Breast epithelium (tissue), 4 donors: ENCODE measurements at places on chromosomes 3 and 15.

DNA sequence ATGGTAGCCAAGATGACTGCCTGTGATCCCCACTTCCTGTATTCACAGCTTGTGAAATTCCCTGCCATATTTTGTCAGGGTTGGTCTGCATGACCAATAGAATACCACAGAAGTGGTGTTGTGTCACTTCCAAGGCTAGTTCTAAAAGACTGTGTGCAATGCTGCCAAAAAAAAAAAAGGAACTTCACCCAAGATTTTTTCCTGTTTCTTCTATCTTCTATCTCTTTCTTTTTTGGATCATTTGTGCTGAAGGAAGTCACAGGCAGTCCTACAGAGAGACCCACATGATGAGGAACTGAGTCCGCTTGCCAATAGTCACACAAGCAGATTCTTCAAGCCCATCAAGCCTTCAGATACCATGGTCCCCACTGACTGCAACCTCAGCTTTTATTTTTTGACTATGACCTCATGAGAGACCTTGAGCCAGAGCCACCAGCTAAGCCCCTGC lies 18.1 kb upstream of the RAF1 start:
- DNase-seq, result no peak
- H3K27me3 ChIP-seq, result no peaks in the 10 kb centered on the region
- no peak overlapping the region for H3K4me3 ChIP-seq

GRCh38 chr3:177893331-177893730 lies 642.9 kb upstream of the KCNMB2 start:
- DNase-seq, result no peak
- H3K4me3 ChIP-seq, result no peak overlapping the region
- H3K27ac ChIP-seq, result no peak overlapping the region

GRCh38 chr15:52020221-52021085 lies 1.4 kb downstream of the MAPK6 start:
- H3K4me1 ChIP-seq, result no peaks in the 10 kb centered on the region
- peak overlapping the region; percentile 97 for H3K27ac ChIP-seq
- no peak for DNase-seq
- peak overlapping the region; percentile 64 for H3K4me3 ChIP-seq
- no peaks in the 10 kb centered on the region for H3K27me3 ChIP-seq

GRCh38 chr3:169663951-169664820 lies 674 bp upstream of the MECOM start:
- H3K27ac ChIP-seq, result peak overlapping the region; percentile 44
- H3K36me3 ChIP-seq, result no peaks in the 10 kb centered on the region
- no peak for DNase-seq
- H3K4me3 ChIP-seq, result peak overlapping the region; percentile 51

DNA sequence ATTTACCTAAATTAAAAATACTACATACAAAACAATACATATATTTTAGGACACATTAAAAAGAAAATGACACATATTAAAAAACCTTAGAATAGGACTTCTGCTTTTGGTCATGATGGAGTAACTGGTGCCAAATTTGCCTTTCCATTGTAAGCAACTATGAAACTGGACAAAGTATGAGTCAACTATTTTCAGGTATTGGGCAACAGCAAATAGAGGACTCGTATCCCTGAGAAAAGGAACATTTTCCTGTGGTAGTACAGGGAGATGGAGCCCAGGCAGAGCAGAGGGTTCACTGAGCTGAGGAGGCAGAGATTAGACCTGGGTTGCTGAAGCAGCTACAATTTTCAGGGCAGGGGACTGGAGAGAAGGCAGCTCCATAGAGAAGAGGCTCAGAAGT lies 14.7 kb downstream of the CCR1 start:
- H3K27me3 ChIP-seq, result no peaks in the 10 kb centered on the region
- no peak for DNase-seq
- no peak overlapping the region for H3K27ac ChIP-seq
- no peaks in the 10 kb centered on the region for H3K36me3 ChIP-seq
- H3K4me1 ChIP-seq, result no peaks in the 10 kb centered on the region

DNA sequence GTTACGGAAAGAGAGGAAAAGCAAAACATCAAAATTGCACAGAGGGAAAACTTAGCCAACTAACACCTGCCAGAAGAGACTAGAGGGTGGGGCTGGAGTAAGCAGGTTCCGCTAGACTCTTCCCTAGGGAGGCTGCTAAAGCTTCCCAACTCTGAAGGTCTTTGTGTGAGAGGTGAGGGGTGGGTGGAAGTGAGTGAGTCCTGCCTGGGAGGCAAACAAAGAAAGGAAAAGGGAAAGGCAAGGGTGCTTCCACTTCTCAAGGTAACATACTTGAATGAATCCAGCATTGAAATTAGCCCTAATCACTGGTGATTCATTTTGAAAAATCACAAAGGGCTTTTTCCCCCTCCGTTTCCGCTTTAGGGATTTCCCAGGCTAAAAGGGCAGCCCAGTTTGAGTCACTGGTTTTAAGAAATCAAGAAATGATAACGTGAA lies 220.5 kb upstream of the ADAMTS9 start:
- DNase-seq, result no peak
- no peaks in the 10 kb centered on the region for H3K27me3 ChIP-seq
- no peaks in the 10 kb centered on the region for H3K36me3 ChIP-seq
- no peak overlapping the region for H3K4me3 ChIP-seq
- no peaks in the 10 kb centered on the region for H3K4me1 ChIP-seq

DNA sequence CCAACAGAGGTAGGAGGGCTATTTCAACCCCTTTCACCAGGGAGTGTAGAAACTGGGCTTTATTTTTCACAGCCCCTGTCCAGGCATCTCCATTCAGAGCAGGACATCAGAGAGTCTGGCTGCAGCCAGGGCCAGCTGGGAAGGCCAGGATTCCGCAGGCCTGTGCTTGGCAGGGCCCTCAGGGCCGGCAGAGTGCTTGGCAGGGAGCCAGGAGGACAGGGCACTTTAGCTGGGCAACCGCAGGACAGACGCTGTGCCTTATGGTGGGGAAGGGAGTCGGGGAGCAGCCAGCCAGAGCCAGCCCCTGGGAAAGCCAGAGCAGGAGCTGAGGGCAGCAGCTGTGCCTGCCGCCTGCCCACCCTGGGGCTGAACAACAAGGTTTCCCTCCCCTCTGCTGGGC lies 34.5 kb upstream of the IQCF6 start:
- H3K27ac ChIP-seq, result no peak overlapping the region
- no peaks in the 10 kb centered on the region for H3K36me3 ChIP-seq
- H3K27me3 ChIP-seq, result no peaks in the 10 kb centered on the region
- no peak for DNase-seq
- no peaks in the 10 kb centered on the region for H3K4me1 ChIP-seq

DNA sequence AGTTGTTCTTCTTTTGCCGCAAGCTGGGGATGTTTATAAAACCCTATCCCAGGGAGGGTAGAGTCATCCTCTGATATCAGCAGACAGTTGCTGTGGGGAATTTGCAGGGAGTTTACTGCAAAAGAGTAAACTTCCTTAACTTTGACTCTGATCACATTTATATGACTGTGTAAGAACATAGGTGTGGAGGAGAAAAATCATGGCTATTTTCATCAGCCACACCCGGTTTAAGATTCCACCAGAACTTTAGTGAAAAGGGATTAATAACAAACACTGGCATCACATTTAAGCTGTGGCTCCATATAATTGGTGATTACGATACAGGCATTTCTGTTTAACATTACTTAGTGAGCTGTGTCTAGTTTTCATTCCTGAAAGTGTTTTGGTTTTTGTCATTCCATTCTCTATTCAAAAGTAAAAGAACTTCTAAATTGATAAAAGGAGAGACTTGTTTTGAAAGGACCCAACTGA lies 143.1 kb downstream of the MYLK start:
- no peak for DNase-seq
- H3K4me1 ChIP-seq, result no peaks in the 10 kb centered on the region
- no peaks in the 10 kb centered on the region for H3K27me3 ChIP-seq
- H3K36me3 ChIP-seq, result no peaks in the 10 kb centered on the region

GRCh38 chr15:100810229-100810628 lies 69.4 kb upstream of the ALDH1A3 start:
- no peak for DNase-seq
- H3K4me3 ChIP-seq, result no peak overlapping the region
- no peaks in the 10 kb centered on the region for H3K36me3 ChIP-seq
- H3K27ac ChIP-seq, result no peak overlapping the region
- H3K27me3 ChIP-seq, result no peaks in the 10 kb centered on the region

GRCh38 chr3:137106612-137107240 lies 148.9 kb downstream of the IL20RB start:
- H3K4me3 ChIP-seq, result no peak overlapping the region
- H3K27me3 ChIP-seq, result peaks cover 8% of the 10 kb centered on the region
- no peak overlapping the region for H3K27ac ChIP-seq

DNA sequence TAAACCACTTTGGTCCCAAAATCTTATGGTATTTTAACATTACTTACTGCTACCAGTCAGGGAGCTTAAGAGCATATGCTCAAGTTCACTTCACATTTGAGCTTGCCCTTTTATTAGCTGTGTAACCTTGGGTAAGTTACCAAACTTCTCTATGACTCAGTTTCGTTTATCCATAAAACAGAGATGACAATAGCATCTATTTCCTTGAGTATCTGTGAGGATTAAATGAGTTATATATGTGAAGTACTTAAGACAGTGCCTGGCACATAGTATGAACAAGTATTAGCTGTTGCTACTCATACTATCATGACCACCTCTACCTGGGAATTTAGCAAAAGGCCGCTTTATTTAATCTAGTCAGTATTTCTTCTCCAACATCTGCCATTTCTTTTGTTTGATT lies 5.9 kb downstream of the ATOSA start:
- DNase-seq, result no peak
- H3K4me3 ChIP-seq, result no peak overlapping the region
- H3K36me3 ChIP-seq, result peaks cover 4% of the 10 kb centered on the region
- H3K4me1 ChIP-seq, result peaks cover 10% of the 10 kb centered on the region
- no peaks in the 10 kb centered on the region for H3K27me3 ChIP-seq

GRCh38 chr3:4462369-4463040 lies 4.6 kb downstream of the SUMF1 start:
- H3K36me3 ChIP-seq, result no peaks in the 10 kb centered on the region
- DNase-seq, result no peak
- no peak overlapping the region for H3K27ac ChIP-seq
- H3K4me1 ChIP-seq, result no peaks in the 10 kb centered on the region
- no peaks in the 10 kb centered on the region for H3K27me3 ChIP-seq

DNA sequence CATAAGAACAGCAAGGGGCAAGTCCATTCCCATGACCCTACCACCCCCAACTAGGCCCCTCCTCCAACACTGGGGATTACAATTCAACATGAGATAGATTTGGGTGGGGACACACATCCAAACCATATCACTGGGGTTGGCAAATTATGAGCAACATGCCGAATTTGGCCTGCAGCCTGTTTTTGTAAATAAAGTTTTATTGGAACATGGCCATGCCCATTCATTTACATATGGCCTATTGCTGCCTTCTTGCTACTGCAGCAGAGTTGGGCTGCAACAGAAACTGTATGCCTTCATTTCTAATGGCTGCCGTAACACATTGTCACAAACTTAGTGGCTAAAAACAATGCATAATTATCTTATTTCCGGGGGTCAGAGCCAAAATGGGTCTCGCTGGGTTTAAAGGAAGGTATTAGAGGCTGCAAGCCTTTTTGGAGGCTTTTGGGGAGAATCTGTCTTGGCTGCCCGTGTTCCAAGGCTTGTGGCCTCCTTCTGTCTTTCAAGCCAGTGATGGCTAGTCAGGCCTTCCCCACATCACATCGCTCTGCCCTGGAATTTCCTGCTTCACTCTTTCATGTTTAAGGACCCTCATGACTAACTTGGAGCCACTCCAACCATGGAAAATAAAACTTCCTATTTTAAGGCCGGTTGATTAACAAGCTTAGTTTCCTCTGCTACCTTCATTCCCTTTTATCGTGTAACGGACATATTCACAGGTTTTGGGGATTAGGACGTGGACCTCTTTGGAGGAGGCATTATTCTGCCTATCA lies 428.5 kb upstream of the PROK2 start:
- no peak overlapping the region for H3K27ac ChIP-seq
- no peaks in the 10 kb centered on the region for H3K36me3 ChIP-seq
- H3K27me3 ChIP-seq, result no peaks in the 10 kb centered on the region
- no peak overlapping the region for H3K4me3 ChIP-seq
- no peaks in the 10 kb centered on the region for H3K4me1 ChIP-seq

DNA sequence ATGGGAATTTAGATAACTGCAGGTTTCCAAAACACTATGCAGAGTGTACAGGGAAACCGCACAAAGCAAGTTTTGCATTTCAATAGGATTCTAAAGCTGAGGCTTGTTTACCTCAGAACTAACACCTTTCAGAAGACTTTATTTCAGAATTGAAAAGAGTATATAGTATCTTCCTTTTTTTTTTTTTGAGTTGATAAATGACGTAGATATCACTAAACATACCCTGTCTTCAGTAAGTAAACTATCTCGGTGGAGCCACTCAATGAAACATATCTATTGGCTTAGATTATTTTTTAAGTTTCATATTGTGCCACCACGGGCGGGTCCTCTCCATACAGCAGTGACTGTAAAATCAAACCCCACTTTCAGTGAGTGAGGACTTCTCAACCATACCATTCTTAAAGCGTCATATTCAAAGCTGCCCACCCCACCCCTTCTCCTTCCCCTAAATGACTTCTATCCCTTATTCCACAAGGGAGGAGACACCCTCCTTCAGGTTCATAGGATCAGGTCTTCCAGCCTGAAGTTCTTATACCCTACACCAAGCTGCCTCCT lies 2.0 kb upstream of the TBL1XR1 start:
- no peak for DNase-seq
- H3K27ac ChIP-seq, result peak overlapping the region; percentile 99
- H3K36me3 ChIP-seq, result no peaks in the 10 kb centered on the region

- H3K4me1 ChIP-seq, result no peaks in the 10 kb centered on the region
- DNase-seq, result no peak
- no peaks in the 10 kb centered on the region for H3K27me3 ChIP-seq
Measured at GRCh38 chr3:50862221-50862620, 187.5 kb downstream of the DOCK3 start.

DNA sequence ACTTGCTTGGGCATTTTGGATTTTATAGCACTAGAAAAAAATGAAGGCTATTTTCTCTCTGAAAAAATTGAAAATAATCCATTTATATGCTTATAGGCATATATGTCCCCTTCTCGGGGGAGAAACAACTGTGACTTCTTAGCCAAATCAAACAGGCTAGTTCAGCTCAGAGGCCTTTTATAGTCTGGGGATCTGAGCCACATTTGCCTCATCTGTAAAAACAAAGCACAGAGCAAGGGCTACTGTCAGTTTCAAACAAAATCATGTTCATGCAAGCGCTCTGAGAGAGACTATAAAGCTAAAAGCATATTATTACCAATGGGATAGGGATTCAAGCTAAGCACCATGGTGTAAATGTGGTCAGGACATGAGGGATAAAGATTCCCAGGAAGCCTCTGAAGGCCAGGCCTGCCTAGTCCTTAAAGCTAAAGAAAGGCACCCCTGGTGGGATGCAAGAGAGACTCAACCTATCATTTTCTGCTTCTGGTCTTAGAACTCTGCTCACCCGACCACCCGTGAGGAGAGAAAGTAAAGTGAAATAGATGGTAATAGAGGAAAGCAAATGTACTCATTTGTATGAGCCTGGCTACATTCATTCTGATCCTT lies 51.0 kb upstream of the IL12A start:
- no peaks in the 10 kb centered on the region for H3K36me3 ChIP-seq
- DNase-seq, result no peak
- no peaks in the 10 kb centered on the region for H3K4me1 ChIP-seq
- H3K27ac ChIP-seq, result no peak overlapping the region
- no peak overlapping the region for H3K4me3 ChIP-seq
